ENCODE measurements at places on chromosomes 13 and 19.
A peak's percentile ranks its signal among the peaks of the same experiment; 100 is the strongest.

DNA sequence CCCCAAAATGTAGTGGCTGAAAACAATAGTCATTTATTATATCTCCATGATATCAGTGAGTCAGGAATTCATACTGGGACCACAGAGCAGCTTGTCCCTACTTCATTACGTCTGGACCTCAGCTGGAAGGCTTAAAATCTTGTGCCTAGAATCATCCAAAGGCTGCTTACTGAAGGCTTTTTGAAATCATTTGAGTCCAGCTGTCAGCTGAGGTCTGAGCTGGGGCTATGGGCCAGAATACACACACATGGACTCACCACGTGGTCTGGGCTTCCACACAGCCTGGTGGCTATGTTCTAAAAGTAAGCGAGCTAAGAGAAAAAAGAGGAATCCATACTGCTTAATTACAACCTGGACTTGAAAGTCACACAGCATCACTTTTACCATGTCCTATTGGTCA is 209.2 kb downstream of the KCTD12 start:
- DNase-seq, result no peak

GRCh38 chr13:51894239-51894638 is 32.5 kb downstream of the CCDC70 start:
- no peak for DNase-seq

DNA sequence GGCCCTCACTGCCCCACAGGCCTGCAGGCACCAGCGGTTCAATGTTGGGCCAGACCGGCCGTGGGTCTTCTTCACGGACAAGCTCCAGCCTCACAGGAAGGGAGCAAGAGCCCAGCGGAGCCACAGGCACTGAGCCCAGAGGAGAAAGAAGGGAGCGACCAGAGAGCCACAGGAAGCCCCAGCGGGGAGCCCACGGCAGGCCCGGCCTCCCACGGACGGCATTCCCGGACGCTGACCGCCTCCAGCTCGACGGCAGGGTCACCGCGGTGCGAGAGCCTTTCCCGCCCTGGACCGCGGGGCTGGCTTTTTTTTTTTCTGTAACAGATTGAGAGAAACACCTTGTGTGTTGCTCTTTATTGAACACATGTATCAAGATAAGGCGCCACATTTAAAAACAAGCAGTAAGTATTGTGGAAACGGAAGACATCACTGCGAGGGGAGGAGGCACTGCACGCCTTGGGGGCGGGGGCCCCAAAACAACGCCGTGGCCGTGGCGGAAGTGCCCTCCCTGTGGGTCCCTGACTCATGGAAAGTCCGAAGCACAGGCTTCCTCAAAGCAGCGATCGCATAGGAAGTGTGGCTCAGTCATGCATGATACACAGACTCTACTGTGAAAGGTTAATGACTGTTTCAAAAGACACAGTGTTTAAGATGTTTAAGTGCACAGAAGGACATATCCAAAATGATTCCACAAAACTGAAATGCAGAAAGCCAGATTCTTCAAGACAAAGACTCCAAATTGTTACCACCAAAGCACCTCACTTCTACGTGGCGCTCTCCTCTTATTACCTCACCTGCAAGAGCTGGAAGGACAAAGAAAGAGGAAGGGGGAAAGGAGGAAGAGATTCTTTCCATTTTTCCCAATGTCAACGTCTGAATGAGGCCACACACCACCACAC is 3.5 kb downstream of the RASA3 start:
- DNase-seq, result peak; percentile 96

- DNase-seq, result peak; percentile 86
Observed at GRCh38 chr19:48511800-48512503, at the start of gene LMTK3. TSS of gene LMTK3 (minus strand) at chr19:48511835. CDS start at chr19:48511576, 259 bp downstream.

DNA sequence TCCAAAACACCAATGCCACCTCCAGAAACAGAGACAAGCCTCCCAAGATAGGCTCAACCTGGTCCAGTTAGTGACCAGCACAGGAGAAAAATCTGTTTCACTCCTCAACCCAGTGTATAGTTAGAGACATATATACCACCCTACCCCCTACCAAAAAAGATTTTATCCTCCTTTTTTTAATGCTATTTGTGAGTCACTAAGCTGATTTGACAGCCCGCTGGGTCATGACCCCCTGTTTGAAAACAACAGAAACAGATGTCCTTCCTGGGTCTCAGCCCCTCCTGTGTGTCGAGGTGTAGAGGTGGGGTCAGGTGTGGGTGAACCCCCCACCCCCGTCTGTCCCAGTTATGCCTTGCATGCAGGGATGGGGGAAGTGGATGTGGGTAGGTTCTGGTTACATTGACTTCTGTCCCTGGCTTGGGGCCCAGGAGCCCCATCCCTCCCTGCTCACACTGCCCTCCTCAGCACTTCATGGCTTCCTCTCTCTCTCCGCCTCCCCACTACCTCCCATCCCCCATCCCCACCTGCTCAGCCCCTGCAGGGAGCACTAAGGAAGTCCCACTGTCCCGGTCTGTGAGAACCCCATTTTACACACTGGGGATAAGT is 14.0 kb upstream of the TOMM40 start:
- DNase-seq, result no peak

- no peak for DNase-seq
Observed at GRCh38 chr13:51000571-51001260, 91.1 kb downstream of the RNASEH2B start.

GRCh38 chr19:17757125-17757524 is 5.8 kb downstream of the FCHO1 start:
- DNase-seq, result no peak

Data from NB4 (cell line).